Tongue (tissue), 3 donors: ENCODE measurements at places on chromosomes 12 and 14.

- peak; percentile 16 for DNase-seq
Observed at GRCh38 chr12:64951944-64952343, 127.5 kb downstream of the TBC1D30 start.

DNA sequence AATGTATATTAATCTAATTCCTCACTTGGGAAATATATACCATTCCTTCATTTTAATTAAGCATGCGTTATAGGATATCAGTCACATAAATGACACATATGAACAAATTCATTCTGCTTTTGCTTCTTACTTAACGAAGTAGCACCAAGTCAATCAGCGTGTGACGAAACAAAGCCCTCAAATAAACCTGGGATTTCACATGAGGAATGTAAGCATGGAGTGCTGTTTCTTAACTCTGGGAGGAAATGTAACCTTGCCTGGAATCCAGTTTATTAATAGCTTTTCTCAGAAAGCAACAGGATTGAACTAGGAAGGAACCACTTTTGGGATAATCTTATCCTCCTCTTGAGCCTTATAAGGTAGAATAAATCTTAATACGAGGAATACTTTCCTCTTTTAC is 72.0 kb downstream of the NIN start:
- DNase-seq: peak; percentile 16

GRCh38 chr14:93969082-93969828 is 7.1 kb downstream of the ASB2 start:
- DNase-seq: peak; percentile 82

DNA sequence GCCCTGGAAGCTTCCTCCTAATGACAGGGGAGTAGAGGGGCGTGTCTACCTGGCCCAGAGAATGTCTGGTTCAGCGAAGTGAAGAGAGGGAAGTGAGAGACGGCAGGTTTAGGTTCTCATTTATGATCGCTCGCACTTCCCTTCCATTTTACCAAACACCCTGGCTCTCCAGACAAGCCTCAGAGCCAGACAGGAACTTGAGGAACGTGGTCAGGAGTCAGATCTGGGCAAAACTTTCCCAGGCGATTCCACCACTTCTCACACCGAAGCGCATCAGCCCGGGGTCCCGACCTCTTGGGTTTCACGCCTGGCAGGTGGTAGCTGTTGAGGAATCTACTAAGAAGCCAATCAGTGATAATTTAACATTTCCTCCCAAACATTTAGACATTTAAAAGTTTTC is 21.3 kb downstream of the ACTN1 start:
- no peak for DNase-seq
